Esophagus muscularis mucosa (tissue), 4 donors: ENCODE measurements at places on chromosomes 4 and X.

GRCh38 chr4:148563684-148564083 is 121.5 kb upstream of the NR3C2 start:
- H3K36me3 ChIP-seq = no peaks in the 10 kb centered on the region
- H3K4me1 ChIP-seq = no peaks in the 10 kb centered on the region
- H3K4me3 ChIP-seq = no peak overlapping the region
- H3K27me3 ChIP-seq = no peaks in the 10 kb centered on the region

GRCh38 chr4:140237616-140238350 is 83.8 kb upstream of the MAML3 start:
- H3K36me3 ChIP-seq = no peaks in the 10 kb centered on the region
- peaks cover 42% of the 10 kb centered on the region for H3K4me1 ChIP-seq
- H3K4me3 ChIP-seq = peak overlapping the region; percentile 24
- DNase-seq = no peak
- H3K27ac ChIP-seq = peak overlapping the region; percentile 80
- no peaks in the 10 kb centered on the region for H3K27me3 ChIP-seq

GRCh38 chr4:75995727-75996126 is 5.0 kb upstream of the SDAD1 start:
- no peaks in the 10 kb centered on the region for H3K27me3 ChIP-seq
- H3K36me3 ChIP-seq = no peaks in the 10 kb centered on the region
- H3K27ac ChIP-seq = no peak overlapping the region
- no peaks in the 10 kb centered on the region for H3K4me1 ChIP-seq

DNA sequence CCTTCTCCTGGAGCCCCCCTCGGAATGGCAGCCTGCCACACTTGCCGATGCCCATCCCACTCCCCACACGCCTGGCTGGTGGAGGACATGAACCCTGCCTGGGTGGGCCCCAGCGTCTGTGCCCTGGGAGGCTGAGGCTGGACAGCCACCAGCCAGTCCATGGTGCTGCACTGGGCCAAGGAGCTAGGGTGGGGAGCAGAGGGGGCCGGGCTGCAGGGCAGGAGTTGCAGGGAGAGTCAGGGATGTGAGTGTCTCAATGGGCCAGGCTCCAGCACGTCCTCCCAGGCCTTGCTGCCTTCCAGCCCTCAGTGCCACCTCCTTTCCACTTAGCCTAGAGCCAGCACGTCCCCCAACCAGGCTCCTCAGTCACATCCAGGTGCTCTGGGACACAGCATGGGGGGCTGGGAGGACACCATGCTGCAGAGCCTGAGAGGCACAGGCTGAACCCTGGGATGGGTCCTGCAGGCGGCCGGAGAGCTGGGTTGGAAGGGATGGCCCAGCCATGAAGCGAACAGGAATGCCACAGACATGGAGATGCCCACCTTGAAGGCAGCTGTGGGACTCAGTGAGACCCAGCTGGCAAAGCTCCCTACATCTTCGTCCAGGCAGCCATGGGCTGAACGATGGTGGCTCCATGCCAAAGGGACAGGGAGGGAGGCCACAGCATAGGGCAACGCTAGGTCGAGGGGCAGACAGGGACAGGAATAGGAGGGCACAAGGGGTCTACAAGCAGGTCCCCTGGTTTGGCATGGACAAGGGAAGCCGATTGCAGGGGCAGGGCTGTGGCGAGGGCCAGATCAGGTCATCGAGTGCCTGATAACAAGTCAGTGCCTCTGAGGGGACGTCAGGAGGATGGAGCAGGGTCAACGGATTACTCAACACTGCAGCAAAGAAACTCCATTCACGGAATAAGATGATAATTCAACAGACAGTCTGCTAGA is 30.1 kb upstream of the MXD4 start:
- peaks cover 1% of the 10 kb centered on the region for H3K36me3 ChIP-seq
- H3K27me3 ChIP-seq = no peaks in the 10 kb centered on the region
- no peaks in the 10 kb centered on the region for H3K4me1 ChIP-seq
- DNase-seq = no peak
- H3K27ac ChIP-seq = no peak overlapping the region

DNA sequence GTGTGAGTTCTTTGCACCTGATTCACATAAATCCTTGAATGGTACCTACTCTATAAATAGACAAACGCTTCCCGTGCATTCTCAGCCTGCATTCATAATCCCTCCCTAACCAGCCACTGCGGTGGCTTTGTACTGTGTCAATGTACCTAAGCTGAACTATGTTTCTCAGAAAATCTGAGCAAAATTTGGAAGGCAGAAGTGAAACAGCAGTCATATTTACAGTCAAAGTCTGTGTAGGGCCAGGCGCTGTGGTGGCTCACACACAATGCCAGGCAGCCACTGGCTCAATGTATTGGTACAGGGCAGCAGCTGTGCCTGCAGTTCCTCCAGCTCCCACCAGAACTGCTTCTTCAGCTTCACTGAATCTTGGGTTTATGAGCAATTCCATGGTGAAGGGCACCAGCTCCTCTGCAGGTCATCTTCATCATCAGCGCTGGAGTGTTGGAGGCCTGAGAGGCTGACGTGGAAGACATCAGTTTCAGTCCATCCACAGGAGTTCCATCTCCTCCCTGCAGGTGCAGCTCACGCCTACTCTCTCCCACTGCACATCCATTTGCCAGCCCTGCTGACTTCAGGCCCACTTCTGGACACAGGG is 32.3 kb upstream of the IRF2 start:
- no peak overlapping the region for H3K4me3 ChIP-seq
- peak; percentile 70 for DNase-seq
- H3K27ac ChIP-seq = no peak overlapping the region
- H3K27me3 ChIP-seq = no peaks in the 10 kb centered on the region
- no peaks in the 10 kb centered on the region for H3K36me3 ChIP-seq
- no peaks in the 10 kb centered on the region for H3K4me1 ChIP-seq

- H3K4me3 ChIP-seq = no peak overlapping the region
- no peak overlapping the region for H3K27ac ChIP-seq
- H3K4me1 ChIP-seq = no peaks in the 10 kb centered on the region
- no peaks in the 10 kb centered on the region for H3K36me3 ChIP-seq
- no peak for DNase-seq
Observed at GRCh38 chr4:69858690-69859089, 1.3 kb downstream of the SULT1E1 start.
